ENCODE measurements at places on chromosomes 5 and 9.

DNA sequence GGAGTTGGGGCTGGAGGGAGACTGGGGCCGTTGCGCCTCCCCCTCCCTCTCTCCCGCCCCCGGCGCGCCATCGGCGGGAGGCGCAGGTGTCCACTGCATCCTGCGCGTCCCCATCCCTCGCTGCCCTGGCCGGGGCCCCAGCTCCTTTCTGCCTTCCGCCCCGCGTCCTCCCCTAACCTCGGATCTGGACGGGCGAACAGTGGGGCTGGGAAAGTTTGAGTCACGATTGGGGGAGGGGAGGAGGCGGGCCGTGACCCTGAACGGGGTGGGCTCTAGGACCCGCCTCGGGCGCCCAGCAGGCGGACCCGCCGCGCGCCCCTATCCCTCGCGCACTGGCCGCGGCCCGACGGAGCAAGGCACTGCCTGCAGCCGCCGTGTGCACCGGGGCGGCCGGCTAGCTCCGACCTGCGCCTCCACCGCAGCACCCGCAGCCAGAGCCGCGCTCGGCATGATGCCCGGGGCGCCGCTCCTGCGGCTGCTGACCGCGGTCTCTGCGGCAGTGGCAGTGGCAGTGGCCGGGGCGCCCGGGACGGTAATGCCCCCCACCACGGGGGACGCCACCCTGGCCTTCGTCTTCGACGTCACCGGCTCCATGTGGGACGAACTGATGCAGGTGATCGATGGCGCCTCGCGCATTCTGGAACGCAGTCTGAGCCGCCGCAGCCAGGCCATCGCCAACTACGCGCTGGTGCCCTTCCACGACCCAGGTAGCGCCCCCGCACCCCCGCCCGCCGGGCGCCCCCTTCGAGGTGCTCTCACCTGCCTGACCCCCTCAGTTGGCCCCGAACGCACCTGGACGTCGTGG, at the start of gene HMCN2:
Gene HMCN2, plus strand, starts transcription at position 330 of the 805 bp plus-strand sequence. Its CDS starts 119 bp downstream, at position 449.
- DNase-seq = no peak

- no peak for DNase-seq
Measured at GRCh38 chr5:176692326-176692725, 45.0 kb downstream of the TSPAN17 start.

- DNase-seq = no peak
Measured at GRCh38 chr5:14674983-14675854, 10.7 kb downstream of the OTULIN start.

GRCh38 chr5:148416921-148417320, 33.2 kb downstream of the FBXO38 start:
- no peak for DNase-seq

DNA sequence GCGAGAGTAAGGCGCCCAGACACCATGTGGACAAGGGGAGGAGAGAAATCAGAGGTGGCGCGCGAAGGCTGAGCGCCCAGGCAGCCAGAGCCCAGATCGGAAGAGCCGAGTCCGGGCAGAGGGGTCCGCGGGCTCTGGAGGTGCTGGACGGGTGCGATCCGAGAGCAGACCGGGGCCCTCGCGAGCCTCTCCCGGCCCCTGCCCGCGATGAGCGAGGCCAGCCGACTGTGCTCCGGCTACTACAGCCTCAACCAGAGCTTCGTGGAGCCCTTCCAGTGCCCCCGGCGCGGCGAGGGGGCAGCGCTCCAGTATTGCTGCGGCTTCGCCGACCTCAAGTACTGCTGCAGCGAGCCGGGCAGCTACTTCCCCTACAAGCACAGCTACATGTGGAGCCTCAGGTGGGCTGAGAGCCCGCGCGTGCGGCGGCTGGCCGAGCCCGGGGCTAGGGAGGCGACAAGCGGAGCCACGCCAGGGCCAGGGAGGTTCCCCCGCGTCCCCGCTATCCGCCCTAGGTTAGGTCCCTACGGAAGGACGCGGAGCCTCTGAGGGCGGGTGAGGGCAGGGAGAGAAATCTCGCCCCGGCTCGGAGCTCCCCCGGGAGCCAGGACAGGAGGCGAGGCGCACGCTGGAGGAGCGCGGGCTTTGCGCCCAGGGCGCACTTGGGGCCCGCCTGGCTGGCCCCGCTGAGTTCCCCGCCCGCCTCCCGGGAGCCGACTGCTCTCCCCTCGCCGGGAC, at the start of gene SHISAL2B:
Gene SHISAL2B, plus strand, starts transcription at position 87 of the 735 bp plus-strand sequence. Its CDS starts 121 bp downstream, at position 208.
- no peak for DNase-seq

DNA sequence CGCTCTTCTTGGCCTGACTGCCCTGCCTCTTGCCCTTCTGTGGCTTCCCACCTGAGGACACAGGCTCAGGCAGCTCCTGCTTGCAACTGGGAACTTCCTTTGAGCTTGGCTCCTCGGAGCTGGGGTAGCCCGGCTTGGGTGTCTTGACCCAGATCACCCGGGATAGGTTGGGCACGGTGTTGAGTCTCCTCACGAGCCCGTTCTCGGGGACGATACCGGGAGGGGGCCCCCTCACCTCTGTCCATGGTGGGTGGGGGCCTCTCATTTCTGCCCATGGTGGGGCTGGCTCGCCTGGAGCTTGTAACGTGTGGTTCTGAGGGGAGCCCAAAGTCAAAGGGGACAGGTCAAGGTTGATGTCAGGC, 7.8 kb upstream of the DDX41 start:
- DNase-seq = no peak

GRCh38 chr5:154631141-154631540, 124.0 kb upstream of the LARP1 start:
- no peak for DNase-seq

DNA sequence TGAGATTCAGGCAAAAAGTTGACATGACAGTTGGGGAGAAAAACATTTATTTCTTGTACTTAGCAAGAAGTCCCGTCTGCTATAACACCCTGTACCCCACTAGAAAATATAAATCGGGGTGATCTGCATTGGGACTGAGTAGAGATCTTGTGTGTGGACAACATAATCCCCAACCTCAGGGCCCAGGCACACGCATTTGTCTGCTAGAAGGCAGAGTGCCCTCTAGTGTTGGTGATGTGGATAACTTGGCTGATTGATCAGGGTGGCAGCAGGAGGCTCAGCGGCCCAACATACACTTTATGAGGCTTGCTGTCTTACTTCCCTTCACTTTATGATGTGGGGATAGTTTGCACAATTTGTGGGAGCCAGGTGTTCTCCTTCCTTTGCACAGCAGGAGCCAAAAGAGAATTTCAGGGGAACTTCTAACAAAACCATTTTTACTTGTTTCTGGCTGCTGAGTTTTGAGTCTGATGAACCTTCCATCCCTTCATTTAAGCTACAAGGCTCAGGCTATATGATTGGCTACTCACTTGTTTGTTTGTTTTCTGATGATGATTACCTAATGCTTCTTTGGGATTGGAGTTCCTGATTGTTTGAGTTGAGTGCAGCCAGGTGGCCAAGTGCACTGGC, 263.2 kb downstream of the DMAC1 start:
- DNase-seq = peak; percentile 40

GRCh38 chr9:136995772-136996311, 526 bp downstream of the CLIC3 start:
- no peak for DNase-seq

- no peak for DNase-seq
Measured at GRCh38 chr5:143564417-143564816, 160.9 kb upstream of the NR3C1 start.

DNA sequence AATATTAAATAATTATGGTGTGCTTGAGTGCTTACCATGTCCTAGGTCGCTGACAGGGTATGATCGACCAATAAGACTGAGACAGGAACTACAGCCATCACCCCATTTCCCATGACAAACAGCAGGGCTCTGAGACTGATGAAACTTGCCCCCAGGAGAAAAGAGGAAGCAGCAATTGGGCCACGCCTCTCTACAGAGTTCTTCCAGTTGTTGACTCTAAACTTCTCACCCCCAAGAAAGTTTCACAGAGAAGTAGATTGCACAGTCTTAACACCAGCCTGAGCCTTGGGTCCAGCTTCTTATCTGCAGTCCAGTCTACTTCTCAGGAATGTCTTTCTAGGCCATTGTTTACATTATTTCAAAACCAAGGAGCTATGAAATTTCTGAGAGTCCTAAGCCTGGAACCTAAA, 182.2 kb upstream of the ANKRD55 start:
- DNase-seq = peak; percentile 9

DNA sequence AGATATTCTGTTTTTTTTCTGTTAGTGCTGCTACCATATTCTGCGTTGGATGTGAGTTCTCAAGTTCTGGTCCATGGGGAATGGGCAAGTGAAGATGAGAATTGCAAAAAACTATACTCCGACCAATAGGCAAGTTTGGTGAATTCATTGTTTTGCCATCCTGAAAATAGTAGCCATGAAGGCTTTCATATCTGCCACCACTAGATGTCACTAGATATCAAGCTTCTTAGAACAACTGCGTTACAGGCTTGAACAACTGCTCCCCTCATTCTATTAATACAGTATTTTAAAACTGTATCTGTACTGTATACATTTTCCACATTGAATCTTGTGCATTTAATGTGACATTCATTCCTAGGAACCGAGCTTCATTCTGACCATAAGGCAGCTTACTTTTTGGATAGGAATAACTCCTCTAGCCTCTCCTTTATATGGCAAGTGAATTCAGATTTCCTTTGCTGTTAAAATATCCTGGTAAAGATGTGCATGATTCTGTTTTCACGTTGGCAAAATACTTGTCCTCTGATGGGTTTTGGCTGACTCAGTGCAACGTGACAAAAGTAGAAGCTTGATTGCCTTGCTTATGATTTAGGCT, 163.6 kb downstream of the SREK1 start:
- peak; percentile 64 for DNase-seq

GRCh38 chr5:65948115-65948747, 21.9 kb downstream of the ERBIN start:
- no peak for DNase-seq

DNA sequence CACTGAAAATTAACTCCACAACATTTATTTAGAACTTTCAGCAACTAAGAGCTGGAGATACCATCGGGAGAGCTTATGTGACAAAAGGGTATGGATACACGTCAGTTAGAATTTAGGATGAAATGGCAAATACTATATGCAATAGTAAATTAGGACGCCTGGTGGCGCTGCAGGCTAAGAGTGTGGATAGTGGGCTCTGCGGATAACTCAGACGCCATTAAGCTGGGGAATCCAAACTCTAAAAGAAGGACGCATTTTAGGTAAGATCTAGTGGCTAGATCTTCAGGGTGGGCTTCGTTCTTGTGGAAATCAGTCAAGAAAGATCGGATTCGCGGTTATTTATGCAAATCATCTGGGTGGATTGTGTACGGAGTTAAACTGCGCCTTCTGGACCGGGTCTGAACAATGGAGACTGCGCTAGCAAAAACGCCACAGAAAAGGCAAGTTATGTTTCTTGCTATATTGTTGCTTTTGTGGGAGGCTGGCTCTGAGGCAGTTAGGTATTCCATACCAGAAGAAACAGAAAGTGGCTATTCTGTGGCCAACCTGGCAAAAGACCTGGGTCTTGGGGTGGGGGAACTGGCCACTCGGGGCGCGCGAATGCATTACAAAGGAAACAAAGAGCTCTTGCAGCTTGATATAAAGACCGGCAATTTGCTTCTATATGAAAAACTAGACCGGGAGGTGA, at the start of gene PCDHB5:
Gene PCDHB5, plus strand, starts transcription at position 177 of the 688 bp plus-strand sequence. Its CDS starts 229 bp downstream, at position 406.
- no peak for DNase-seq

DNA sequence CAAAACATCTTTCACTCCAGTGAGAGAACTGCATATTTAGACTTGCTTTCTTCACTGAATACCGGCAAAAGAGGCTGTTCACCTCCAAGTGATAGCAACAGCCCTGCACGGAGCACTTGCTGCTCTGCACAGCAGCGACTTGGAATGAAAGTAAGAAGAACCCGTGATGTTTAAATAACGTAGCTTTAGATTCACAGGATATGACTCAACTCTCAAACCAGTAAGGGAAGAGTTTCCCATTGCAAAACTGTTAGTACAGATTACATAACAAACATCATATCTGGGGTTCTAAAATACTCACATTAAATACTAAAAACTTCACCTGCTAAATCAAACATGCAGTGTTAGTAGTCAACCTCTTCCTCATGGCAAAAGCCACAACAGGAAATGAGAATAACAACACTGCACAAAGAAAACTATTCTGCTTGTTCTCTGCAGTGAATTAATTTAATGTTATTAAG, 203.4 kb downstream of the MCTP1 start:
- peak; percentile 97 for DNase-seq

- peak; percentile 56 for DNase-seq
Measured at GRCh38 chr5:14168144-14168792, 25.1 kb downstream of the TRIO start.

DNA sequence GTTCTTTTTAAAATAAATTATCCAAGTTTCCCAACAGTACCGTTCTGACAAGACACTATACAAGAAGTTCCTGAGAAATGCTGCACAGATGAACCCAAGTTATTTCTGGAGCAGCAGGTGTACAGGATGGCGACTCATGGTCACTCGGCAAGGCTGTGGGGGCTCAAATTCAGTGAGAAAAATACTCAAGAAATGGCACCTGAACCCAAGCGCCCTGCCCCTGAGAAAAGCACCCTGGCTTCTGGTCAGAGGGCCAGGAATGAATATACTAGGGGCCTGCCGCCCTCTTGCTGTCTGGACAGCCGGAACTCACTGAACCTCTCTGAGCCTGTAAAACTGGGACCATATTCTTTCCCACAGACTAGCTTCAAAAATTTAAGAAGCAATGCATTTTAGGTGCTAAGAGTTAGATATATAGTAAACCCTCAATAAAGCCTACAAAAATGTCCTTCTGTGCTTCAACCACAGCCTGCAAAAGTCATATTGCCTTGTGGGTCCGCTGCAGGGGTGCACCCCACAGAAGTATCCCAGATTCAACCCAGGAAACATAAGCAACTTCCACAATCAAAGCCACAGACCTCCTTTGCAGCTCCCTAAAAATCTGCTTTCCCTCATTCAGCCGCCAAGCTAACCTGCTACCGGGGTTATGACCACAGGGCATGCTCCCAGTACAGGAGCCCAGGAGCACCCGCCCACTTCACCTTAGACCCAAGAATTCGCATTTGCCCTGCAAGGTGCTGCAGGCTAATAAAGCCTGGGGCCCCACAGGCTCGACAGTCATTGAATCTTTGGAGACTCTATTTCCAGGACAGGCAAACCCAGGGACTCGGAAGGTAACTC, 1.4 kb downstream of the RAPGEF1 start:
- DNase-seq = no peak

- no peak for DNase-seq
Measured at GRCh38 chr5:117143406-117143805, 568.8 kb upstream of the SEMA6A start.

GRCh38 chr5:141703133-141703561, 21.1 kb upstream of the ARAP3 start:
- no peak for DNase-seq

GRCh38 chr5:43146958-43147357, 26.2 kb downstream of the ZNF131 start:
- DNase-seq = no peak

- DNase-seq = no peak
Measured at GRCh38 chr9:30714389-30714788, 1670.1 kb upstream of the ACO1 start.
